Left kidney (tissue), 8 donors: ENCODE measurements at places on chromosomes 2 and 18. TPM values are rescaled to one million over a fixed set of nuclear protein-coding genes. Genes with fewer than 3 reads are reported as not detected.

- DNase-seq: no peak
Measured at GRCh38 chr2:200968162-200968561, 4.7 kb upstream of the ORC2 start.

DNA sequence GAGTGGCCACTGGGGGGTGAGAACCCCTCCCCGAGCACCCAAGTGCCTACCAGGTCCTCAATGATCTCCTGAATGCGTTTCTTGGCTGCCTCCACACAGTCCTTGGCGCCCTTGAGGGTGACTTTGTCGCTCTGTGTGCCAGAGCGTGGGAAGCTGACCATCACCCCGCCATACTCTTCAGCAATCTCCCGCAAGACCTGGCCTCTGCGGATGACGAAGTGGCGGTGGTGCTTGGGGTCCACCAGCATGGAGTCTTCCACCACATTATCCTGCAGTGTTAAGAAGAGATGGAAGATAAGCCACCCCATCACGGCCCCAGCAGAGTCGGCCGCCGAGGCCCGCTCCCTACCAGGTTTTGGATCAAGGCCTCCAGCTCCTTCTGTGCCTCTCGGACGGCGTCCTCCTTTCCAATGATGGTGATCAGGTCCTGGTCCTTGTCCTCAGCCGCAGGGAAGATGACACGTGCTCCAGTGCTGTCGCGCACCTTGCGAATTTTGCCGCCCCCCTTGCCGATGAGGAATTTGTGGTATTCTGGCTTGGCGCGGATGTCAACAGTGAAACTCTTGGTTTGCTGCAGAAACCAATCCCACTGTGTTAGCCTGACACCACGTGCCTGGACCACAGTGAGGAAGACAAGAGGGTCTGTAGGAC is 51.2 kb downstream of the ANO7 start:
- no peak for DNase-seq

DNA sequence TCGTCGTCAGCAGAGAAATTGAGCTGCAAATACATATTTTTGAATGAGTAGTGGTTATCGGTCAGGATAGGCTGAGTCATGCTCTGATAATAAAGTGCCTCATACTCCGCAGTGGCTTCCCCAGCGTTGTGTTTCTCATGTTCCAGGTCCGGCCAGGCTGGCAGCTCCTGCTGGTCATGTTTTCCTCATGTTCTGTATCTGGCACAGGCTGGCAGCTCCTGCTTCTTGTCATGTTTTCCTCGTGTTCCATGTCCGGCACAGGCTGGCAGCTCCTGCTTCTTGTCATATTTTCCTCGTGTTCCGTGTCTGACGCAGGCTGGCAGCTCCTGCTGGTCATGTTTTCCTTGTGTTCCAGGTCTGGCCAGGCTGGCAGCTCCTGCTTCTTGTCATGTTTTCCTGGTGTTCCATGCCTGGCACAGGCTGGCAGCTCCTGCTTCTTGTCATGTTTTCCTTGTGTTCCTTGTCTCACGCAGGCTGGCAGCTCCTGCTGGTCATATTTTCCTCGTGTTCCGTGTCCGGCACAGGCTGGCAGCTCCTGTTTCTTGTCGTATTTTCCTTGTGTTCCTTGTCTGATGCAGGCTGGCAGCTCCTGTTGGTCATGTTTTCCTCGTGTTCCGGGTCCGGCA is 148.9 kb downstream of the ATP9B start:
- DNase-seq: no peak

GRCh38 chr2:223944166-223944702 is 901 bp downstream of the WDFY1 start:
- peak; percentile 34 for DNase-seq

DNA sequence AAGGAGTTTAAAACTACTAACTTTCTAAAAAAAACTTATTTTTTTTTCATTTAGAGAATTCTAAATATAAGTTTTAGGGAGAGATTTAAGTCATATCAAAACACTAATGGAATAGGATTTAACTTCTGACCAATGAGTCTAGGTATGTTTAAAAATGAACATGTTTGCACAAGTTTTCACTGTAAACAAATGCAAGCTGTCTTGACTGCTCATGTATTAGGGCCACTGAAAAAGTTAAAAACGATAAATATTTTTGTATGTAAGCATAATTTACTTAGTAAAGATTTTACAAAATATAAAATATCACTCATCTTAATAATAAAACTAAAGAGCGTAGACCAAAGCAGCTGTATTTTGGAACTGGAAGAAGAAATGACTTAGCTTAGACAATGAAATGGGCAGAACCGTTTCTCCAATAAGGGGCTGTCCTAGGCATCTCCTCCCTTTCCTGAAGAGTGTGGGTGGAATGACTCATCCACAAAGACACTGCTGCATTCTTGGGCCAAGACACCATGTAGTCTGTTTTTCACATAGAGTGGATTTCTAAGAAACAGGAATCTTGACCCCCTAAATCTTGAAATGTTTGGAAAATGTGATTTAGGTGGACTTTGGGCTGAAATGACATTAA is 118.8 kb downstream of the MEP1B start:
- no peak for DNase-seq

- DNase-seq: no peak
Measured at GRCh38 chr2:189208254-189208653, 28.7 kb upstream of the COL5A2 start.

Gene IL36RN
- polyA plus RNA-seq: 0.07 TPM

- no peak for DNase-seq
Measured at GRCh38 chr18:5144629-5145028, 52.4 kb downstream of the AKAIN1 start.

Gene KIF5C
- 5.5 TPM for polyA plus RNA-seq
